ENCODE measurements at places on chromosomes 6 and 20.

- no peak for DNase-seq
Observed at GRCh38 chr6:130517444-130517931, 151.7 kb downstream of the TMEM200A start.

DNA sequence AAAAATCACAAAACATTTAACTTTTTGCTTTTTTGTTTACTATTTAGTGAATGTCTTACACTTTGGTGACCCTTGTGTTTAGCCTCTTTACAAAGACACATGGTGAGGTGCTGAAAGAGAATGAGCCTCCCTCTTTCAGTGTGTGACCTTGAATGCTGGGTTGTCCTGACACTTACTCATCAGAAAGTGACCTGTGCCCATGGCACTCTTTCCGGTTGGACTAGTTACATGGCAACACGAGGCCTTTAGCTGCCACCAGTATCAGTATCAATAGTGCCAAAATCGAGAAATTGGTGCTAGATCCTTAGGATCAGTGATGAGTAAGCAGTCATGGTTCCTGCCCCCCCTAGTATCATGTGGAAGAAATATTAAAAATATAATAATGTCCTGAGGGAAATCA lies 1.7 kb upstream of the RPL7L1 start:
- DNase-seq, result no peak

DNA sequence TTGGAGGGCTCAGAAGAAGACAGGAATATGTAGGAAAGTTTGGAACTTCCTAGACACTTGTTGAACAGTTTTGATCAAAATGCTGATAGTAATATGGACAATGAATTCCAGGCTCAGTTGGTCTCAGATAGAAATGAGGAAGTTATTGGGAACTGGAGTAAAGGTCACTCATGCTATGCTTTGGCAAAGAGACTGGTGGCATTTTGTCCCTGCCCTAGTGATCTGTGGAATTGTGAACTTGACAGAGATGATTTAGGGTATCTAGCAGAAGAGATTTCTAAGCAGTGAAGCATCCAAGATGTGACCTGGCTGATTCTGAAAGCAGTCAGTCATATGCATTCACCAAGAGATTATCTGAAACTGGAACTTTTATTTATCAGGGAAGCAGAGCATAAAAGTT lies 45.1 kb downstream of the FRK start:
- no peak for DNase-seq

DNA sequence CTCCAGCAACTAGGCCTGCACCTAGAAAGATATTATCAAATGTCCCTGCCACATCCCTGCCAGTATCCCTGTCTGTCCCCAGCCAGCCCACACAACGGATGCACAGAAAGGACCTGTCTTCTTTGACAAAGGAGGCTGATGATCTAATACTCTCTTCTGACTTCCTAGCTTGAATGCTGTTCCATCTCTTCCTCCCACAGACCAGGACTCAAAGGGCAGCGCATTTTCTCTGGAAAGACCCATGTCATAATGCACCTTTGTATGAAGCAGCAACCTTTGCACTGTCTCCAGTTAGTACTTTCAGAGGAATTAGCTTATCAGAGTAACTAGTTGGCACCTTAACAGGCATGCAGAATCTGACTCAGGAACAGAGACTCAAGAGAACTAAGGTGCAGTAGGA lies 53.3 kb upstream of the TAF8 start:
- DNase-seq, result no peak

DNA sequence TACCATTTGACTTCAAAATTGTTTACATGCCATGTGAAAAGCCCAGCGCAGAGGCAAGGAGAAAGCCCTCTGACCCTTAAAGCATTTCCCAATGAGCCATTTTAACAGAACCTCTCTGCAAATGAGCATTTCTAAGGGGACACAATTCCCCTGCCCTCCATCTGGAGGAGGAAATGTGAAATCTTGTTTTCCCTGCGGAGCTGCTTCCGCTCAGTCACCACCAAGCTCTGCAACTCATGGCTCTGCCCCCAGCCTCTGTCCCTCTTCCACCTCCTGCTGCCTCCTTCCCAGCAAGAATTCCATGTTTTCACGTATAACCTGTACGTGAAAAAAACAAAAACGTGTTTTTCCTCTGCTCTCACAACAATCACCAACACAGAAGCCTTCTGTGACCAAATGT lies 12.3 kb downstream of the RIN2 start:
- DNase-seq, result no peak

GRCh38 chr6:20693466-20694063 lies 159.3 kb downstream of the CDKAL1 start:
- DNase-seq, result peak; percentile 79

DNA sequence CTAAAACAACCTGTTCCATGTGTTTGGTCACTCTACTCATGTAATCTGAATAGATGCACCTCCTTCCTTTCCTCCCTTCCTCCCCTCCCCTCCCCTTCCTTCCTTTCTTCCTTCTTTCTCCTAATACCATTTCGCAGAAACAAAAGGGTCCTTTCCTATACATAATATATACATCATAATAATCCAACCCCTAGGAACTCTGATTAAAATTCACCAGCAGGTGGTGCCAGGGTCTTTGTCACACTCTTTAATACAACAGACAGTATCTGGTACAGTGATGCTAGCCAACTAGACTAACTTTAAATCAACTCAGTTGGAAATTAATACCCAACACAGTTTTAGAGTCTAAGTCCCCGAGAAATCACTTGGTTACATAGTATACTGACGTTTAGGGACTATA lies 181.2 kb upstream of the SHLD1 start:
- DNase-seq, result peak; percentile 86

- DNase-seq, result no peak
Observed at GRCh38 chr6:67594366-67594765, 1040.7 kb upstream of the ADGRB3 start.

- DNase-seq, result no peak
Observed at GRCh38 chr6:102766963-102767362, 1373.5 kb downstream of the GRIK2 start.

GRCh38 chr20:20487811-20488210 lies 119.9 kb downstream of the INSM1 start:
- no peak for DNase-seq

GRCh38 chr20:50710492-50711063 lies 19.2 kb upstream of the RIPOR3 start:
- DNase-seq, result no peak

- DNase-seq, result no peak
Observed at GRCh38 chr20:33148040-33148439, 19.9 kb upstream of the BPIFA2 start.

DNA sequence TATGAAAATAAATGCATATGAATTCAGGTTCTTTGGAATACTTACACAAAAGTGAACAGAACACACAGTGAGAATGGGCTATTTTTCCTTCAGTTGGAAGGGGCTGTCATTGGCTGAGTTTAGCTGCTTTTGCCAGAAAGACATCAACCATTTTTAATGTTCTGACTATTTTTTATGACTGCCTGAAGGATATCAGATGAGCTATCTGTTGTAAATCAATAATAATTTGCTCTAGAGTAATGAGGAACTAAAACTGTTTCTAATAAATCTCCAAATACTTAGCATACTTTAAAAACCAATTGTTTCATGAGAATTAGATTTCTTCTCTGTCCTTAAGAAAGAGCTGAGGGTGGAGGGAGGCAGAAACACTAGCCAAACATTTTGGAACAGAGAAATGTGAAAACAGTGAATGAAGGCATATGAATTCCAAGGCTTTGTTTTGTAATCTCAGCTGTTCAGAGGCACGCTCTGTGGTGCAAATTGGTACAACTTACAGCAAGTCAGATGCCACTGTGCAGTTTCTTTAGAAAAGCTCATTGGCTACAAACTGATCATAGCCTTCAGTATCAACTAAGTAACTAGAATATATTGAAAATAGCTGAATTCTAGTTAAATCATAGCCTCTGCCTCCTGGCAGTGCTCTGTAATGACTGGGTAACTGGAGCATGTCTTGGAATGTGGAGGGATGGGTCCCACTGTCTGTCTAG lies 228.9 kb upstream of the JAG1 start:
- DNase-seq, result no peak
